Foreskin keratinocyte (primary cell): ENCODE measurements at places on chromosomes 4 and X. TPM values are rescaled to one million over a fixed set of nuclear protein-coding genes. Genes with fewer than 3 reads are reported as not detected.

Gene CLDN34
- total RNA-seq, result not detected in 2 replicates

Gene SPRY1
- total RNA-seq, result 1.3 and 2.8 TPM in 2 replicates

Gene INTU
- 3.1 and 3.8 TPM in 2 replicates for total RNA-seq

Gene PTCHD1
- total RNA-seq, result not detected in 2 replicates

Gene SH3D19
- 39.4 and 42.4 TPM in 2 replicates for total RNA-seq

Gene NCAPG
- total RNA-seq, result 43.4 and 55.2 TPM in 2 replicates

Gene PAGE4
- not detected in 2 replicates for total RNA-seq

Gene TEX11
- total RNA-seq, result not detected in 2 replicates

Gene GNRHR
- not detected in 2 replicates for total RNA-seq

Gene ARX
- total RNA-seq, result not detected in 2 replicates

Gene OR13H1
- not detected in 2 replicates for total RNA-seq

Gene EPGN
- total RNA-seq, result 20.0 and 30.6 TPM in 2 replicates

Gene DYNLT3
- total RNA-seq, result 21.9 and 28.5 TPM in 2 replicates

Gene TMSB15C
- 1.1 and 1.8 TPM in 2 replicates for total RNA-seq

Gene GYPA
- not detected in 2 replicates for total RNA-seq

Gene ARHGEF38
- not detected in 2 replicates for total RNA-seq

Gene CTAG1B
- total RNA-seq, result not detected in 2 replicates

Gene TMPRSS11F
- 0.04 and 0.10 TPM in 2 replicates for total RNA-seq

Gene BBS12
- 3.0 and 3.4 TPM in 2 replicates for total RNA-seq

Gene SCFD2
- 15.0 and 16.7 TPM in 2 replicates for total RNA-seq

Gene CCDC110
- total RNA-seq, result 0.04 and 0.10 TPM in 2 replicates

Gene GATA1
- not detected in 2 replicates for total RNA-seq

Gene TMEM131L
- 10.5 and 13.4 TPM in 2 replicates for total RNA-seq

Gene REELD1
- total RNA-seq, result not detected in 2 replicates

Gene STBD1
- total RNA-seq, result 2.5 and 3.2 TPM in 2 replicates

Gene ALAS2
- total RNA-seq, result not detected in 2 replicates

Gene S100G
- not detected in 2 replicates for total RNA-seq

Gene PHOX2B
- total RNA-seq, result not detected in 2 replicates

Gene LPAR4
- not detected in 2 replicates for total RNA-seq

Gene MAGEA10
- not detected in 2 replicates for total RNA-seq

Gene SHOX
- total RNA-seq, result not detected in 2 replicates

Gene IKBKG
- 20.1 and 21.7 TPM in 2 replicates for total RNA-seq

Gene GYPB
- not detected in 2 replicates for total RNA-seq

Gene FREM3
- not detected in 2 replicates for total RNA-seq

Gene RS1
- total RNA-seq, result not detected in 2 replicates

Gene NAT8L
- total RNA-seq, result not detected in 2 replicates

Gene MAGEA12
- total RNA-seq, result not detected in 2 replicates

Gene NAP1L3
- 0.11 and 0.61 TPM in 2 replicates for total RNA-seq

Gene TMSB15A
- total RNA-seq, result 0.20 and 0.25 TPM in 2 replicates

Gene DKK2
- 0.32 and 0.54 TPM in 2 replicates for total RNA-seq

Gene MND1
- total RNA-seq, result 10.8 and 15.6 TPM in 2 replicates

Gene ETDB
- total RNA-seq, result not detected in 2 replicates

Gene BRS3
- not detected in 2 replicates for total RNA-seq

Gene GPRIN3
- total RNA-seq, result not detected in 2 replicates

Gene TLR10
- not detected in 2 replicates for total RNA-seq

Gene KLB
- total RNA-seq, result 0.03 TPM in 1 of 2 replicates, not detected in the other

Gene MCUB
- total RNA-seq, result 20.7 and 20.9 TPM in 2 replicates

Gene IL2RG
- 0.11 and 0.27 TPM in 2 replicates for total RNA-seq

Gene BTC
- 0.27 and 0.46 TPM in 2 replicates for total RNA-seq

Gene PPBP
- total RNA-seq, result not detected in 2 replicates

Gene WAS
- total RNA-seq, result 0.10 and 0.21 TPM in 2 replicates

Gene KDR
- total RNA-seq, result not detected in 2 replicates

Gene COPS4
- total RNA-seq, result 44.4 and 47.6 TPM in 2 replicates

Gene HTRA3
- not detected in 2 replicates for total RNA-seq
